Hypothalamus (tissue), 51 donors: ENCODE measurements at places on chromosomes 2 and 18.

- DNase-seq = no peak
Measured at GRCh38 chr2:194116861-194117260, 1540.2 kb upstream of the SLC39A10 start.

GRCh38 chr2:28662468-28663181 is 89.0 kb upstream of the PPP1CB start:
- DNase-seq = no peak

DNA sequence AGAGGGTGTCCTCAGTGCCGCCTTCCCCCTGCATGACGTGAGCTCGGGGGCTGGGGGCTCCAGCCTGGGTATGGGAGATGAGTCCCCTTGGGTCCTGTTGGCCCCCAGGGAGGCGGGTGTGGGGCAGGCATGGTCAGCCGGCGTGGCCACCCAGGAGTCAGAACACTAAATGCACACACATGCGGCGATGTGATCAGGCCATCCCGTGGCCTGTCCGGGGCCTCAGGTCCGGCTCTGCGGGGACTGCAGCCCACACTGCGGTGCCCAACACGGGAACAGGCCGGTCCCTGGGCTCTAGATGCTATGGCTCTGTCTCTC is 13.8 kb downstream of the ANO7 start:
- no peak for DNase-seq

- DNase-seq = no peak
Measured at GRCh38 chr2:10387033-10387432, 61.1 kb downstream of the ODC1 start.

GRCh38 chr2:160063879-160064612 is 1.6 kb upstream of the PLA2R1 start:
- DNase-seq = no peak

DNA sequence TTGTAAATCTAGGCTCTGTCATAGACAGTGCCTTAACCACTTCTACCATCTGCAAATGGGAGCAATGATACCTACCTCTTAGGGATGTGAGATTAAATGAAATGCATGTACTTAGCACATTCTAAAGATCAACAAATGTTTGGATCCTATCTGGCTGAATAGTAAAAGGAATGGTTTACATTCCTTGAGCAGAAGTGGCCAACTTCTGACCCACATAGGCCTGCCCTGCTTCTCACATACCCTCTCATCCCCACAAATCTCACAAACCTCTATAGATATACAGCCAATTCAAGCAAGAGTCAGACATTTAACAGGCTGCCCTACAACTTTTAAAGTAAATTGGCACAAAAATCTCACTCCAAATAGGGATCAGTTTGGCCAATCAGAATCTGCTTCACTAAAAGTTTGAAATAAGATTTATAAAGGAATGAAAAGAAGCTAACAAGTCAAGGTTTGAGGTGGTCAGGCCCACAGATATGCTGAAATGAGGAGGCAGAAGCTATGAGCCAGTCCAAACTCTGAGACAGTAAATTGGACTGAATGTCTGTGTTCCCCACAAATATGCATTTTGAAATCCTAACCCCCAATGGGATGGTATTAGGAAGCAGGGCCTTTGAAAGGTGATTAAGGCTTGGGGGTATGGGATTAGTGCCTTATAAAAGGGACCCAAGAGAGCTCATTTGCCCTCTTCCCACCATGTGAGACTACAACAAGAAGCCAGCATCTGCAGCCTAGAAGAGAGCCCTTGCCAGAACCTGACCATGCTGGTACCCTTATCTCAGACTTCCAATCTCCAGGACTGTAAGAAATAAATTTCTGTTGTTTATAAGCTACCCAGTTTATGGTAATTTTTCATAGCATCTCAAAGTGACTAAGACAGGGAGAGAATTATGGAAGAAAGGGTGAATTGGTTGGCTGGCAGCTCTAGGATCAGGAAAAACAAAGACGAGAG is 227.8 kb upstream of the RBMS1 start:
- DNase-seq = no peak

DNA sequence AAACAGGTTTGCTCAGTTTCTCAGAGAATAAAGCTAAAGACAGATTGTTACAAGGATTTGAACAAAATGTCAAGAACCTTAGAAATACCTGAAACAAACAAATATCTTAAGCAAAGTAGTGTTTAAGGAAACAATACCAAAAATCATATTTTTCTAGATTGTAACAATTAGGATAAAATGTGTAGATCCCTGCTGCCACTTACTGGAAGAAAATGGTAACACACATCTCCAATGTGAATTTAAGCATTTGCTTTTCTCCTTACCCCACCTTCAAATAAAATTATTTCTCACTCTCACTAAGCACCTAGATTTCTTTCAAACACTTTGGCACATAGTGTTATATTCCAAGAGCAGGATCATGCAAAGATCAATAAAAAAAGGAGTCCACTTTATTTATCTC is 34.9 kb downstream of the SUCLG1 start:
- DNase-seq = no peak

DNA sequence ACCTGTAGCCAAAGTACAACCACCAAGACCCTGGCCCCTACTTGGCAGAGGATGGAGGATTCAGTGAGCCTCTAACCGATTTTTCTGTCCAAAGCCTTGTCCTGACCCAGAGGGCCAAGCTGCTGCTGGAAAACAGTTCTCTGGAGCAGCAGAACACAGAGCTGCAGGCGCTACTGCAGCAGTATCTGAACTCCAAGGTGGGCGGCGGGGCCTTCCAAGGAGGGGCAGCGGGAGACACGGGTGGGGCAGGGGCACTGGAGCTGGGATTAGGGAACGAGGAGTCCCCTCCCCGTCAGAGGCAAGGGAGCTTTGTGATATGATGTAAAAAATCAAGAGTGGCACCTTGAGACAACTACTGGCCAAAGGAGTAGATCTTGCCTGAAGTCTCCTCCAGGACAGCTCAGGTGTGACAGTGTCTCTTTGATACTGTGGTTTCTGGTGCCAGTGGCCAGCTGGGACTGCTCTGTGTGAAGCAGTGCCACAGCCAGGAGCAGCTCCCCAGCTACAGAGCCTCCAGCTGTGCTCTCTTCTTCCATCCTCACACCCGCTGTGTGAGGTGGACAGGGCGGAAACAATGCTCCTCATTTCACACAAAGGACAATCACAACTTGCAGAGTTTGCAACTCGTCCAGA is 22.8 kb downstream of the OTOF start:
- no peak for DNase-seq

GRCh38 chr2:12718711-12719399 is 2.1 kb downstream of the TRIB2 start:
- DNase-seq = no peak

DNA sequence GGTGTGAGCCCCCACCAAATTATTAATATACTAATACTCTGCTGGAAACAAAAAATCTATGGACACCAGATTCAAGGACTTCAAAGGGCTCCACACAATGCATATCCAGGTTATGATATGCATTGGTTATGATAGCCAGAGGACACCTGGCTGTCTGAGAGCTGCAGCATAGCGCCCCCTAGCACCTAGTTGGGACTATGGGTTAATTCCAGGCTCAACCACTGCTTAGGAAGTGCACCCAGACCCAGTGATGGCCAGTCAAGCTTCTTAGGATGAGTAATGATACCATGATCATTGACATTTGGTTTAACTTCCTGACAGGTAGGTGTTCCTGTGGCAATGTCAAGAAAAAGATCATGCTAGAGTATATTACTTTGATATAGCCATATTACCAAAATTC is 3.8 kb upstream of the FRZB start:
- DNase-seq = no peak

DNA sequence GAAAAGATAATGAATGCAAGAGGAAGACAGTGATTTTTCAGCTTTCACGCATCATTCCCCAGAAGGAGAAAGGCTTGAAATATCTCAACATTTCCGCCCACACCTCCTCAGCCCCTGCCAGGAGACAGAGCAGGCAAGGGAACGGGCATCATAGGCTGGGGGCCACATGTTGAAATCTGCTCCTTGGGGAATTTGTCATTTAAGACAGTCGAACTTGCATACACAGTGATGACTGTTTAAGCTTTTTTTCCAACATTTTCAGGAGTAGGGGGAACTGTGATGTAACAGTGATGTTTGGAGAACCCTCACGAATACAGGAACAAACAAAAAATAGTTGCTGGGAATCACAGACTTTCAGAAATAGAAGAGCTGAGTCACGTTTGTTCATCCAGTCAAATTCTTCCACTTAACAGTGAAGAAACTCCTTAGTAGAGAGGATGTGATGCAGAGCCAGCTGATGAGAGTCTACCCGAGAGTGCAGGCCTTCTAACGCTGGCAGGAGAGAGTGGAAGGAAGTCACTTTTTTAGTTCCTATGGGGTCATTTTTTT is 266.8 kb downstream of the ALPK2 start:
- no peak for DNase-seq
